ENCODE measurements at places on chromosomes 2 and 18.
A peak's percentile ranks its signal among the peaks of the same experiment; 100 is the strongest.

DNA sequence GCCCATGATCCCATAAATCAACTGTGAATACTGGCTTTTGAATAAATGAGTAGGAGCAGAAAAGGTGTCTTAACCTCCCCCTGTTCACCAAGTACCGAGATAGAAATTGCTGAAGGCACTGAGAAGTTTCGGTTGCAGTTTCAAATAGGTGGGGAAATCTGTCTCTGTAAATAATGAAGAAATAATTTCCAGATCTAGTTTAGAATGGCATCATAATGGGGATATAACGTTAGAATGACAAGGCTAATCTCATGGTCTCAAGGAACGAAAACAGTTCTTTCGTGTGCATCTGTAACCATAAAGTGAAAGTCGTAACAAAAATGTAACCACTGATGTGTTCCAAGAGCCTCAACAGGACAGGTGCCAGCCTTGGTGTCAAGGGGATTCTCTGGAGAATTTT lies 49.9 kb upstream of the TMEM18 start:
- peak; percentile 6 for DNase-seq

GRCh38 chr18:36130039-36130831 lies 536 bp downstream of the ELP2 start:
- DNase-seq: peak; percentile 28

DNA sequence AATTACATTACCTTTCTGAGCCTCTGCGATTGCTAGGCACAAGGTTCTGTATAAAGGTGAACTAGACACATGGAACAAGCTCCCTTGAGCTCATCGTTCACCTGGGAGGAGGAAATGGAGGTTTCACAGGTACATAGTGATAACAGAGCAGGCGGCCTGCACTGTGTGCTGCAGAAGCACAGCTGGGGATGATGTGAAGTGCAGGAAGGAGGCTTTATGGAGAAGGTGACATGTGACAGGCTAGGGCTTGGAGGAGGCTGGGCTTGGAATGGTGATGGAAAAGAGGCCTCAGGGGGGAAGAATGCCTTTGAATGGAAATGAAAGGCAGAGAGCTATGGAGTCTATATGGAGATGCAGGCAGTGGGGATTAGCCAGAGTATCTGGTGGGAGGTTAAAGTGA lies 22.9 kb downstream of the MARCHF4 start:
- DNase-seq: no peak

- no peak for DNase-seq
Measured at GRCh38 chr2:15624903-15625302, 33.2 kb downstream of the DDX1 start.

GRCh38 chr18:27750923-27751322 lies 426.0 kb downstream of the CDH2 start:
- no peak for DNase-seq

- no peak for DNase-seq
Measured at GRCh38 chr2:101983928-101984327, 7.8 kb upstream of the IL1R2 start.
